ENCODE measurements at places on chromosomes 11 and 22. TPM values are rescaled to one million over a fixed set of nuclear protein-coding genes. Genes with fewer than 3 reads are reported as not detected.

The MUC6 gene
- total RNA-seq, result not detected

- peaks cover 8% of the 10 kb centered on the region for H3K27me3 ChIP-seq
- H3K36me3 ChIP-seq, result no peaks in the 10 kb centered on the region
- no peak for DNase-seq
- no peak overlapping the region for H3K4me3 ChIP-seq
- H3K27ac ChIP-seq, result no peak overlapping the region
Measured at GRCh38 chr11:119496469-119496868, 73.5 kb upstream of the THY1 start.

GRCh38 chr11:86291466-86292262, 10.4 kb upstream of the HIKESHI start:
- no peak overlapping the region for H3K4me3 ChIP-seq
- H3K27ac ChIP-seq, result peak overlapping the region; percentile 74
- H3K4me1 ChIP-seq, result peaks cover 59% of the 10 kb centered on the region

The TRIM51 gene
- total RNA-seq, result not detected

DNA sequence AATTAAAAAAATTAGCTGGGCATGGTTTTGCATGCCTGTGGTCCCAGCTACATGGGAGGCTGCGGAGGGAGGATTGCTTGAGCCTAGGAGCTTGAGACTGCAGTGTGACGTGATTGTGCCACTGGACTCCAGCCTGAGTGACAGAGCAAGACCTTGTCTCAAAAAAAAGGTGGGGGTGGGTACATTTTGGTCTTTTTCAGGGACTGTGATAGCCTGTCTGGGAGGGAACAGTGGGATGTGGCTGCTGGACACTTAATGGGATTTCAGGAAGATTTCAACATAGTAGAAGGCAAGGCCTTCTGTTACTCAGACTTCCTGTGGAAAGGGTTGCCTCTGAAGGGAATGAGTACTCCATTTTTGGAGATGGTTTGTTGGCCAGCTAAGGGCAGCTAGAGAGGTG, 40.6 kb downstream of the RELT start:
- peaks cover 7% of the 10 kb centered on the region for H3K36me3 ChIP-seq
- DNase-seq, result no peak
- peaks cover 7% of the 10 kb centered on the region for H3K4me1 ChIP-seq
- H3K27me3 ChIP-seq, result no peaks in the 10 kb centered on the region
- H3K27ac ChIP-seq, result no peak overlapping the region

GRCh38 chr11:41414771-41415440, 44.5 kb downstream of the LRRC4C start:
- no peak overlapping the region for H3K4me3 ChIP-seq
- no peaks in the 10 kb centered on the region for H3K4me1 ChIP-seq
- no peaks in the 10 kb centered on the region for H3K27me3 ChIP-seq
- DNase-seq, result no peak
- no peak overlapping the region for H3K27ac ChIP-seq

The OR4C6 gene
- not detected for total RNA-seq

DNA sequence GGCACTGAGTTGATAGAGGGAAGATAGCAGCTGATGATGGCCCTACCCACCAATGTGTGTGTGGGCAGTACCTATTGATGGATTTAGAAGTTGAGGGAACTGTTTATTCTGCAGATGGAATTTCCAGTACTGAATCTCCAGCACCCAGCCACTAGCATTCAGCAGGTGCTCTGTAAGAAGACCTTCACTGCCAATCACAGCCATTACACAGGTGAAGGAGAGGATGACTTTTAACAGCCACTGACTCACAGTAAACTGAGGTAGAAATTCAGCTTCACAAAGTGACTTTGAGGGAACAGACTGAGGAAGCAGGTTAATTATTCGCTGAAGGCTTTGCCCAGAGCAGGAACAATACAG, 107.8 kb downstream of the GGTLC2 start:
- no peak overlapping the region for H3K27ac ChIP-seq
- no peaks in the 10 kb centered on the region for H3K27me3 ChIP-seq
- DNase-seq, result no peak
- H3K4me3 ChIP-seq, result no peak overlapping the region
- peaks cover 6% of the 10 kb centered on the region for H3K4me1 ChIP-seq
- H3K36me3 ChIP-seq, result no peaks in the 10 kb centered on the region

DNA sequence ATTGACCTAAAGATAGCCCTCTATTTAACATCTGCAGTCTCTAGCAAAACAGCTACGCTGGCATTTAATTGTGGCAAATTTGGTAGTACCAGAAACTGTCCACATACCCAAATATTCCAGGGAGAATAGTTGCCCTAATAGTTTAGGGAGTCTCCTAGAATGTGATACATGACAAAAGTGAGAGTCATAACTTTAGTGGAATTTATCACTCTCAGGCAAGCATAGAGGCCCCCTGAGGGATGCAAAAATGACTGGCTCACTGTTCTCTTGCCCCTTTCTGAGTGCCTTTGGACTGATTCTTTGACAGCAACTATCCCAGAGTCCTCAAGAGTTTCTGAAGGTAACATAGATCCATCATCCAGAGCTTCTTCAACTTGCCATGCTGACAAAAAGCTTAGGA, 2.3 kb upstream of the OR51B4 start:
- no peaks in the 10 kb centered on the region for H3K36me3 ChIP-seq
- H3K4me3 ChIP-seq, result no peak overlapping the region
- no peaks in the 10 kb centered on the region for H3K4me1 ChIP-seq
- no peak overlapping the region for H3K27ac ChIP-seq

- no peak overlapping the region for H3K27ac ChIP-seq
- H3K4me1 ChIP-seq, result no peaks in the 10 kb centered on the region
- H3K36me3 ChIP-seq, result no peaks in the 10 kb centered on the region
- H3K4me3 ChIP-seq, result no peak overlapping the region
- no peak for DNase-seq
- H3K27me3 ChIP-seq, result peaks cover 5% of the 10 kb centered on the region
Measured at GRCh38 chr11:69463995-69464960, 17.2 kb upstream of the LINC01488 start.

DNA sequence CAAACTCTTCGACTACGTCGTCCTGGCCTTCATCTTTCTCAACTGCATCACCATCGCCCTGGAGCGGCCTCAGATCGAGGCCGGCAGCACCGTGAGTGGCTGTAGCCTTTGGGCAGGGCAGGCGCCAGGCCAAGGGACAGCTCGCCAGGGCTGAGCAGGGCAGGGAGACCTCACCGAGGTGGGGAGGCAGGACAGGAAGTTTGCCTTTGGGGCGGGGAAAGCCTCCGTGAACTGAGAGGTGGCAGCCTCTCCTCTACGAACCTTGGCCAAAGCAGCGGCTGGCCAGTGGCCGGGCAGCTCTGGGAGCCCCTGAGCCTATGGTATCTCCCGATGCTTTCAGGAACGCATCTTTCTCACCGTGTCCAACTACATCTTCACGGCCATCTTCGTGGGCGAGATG, 93.2 kb downstream of the CACNA1I start:
- no peak overlapping the region for H3K27ac ChIP-seq
- H3K4me1 ChIP-seq, result peaks cover 36% of the 10 kb centered on the region
- H3K36me3 ChIP-seq, result peaks cover 3% of the 10 kb centered on the region
- H3K4me3 ChIP-seq, result no peak overlapping the region

The EFCAB6 gene
- total RNA-seq, result 0.18 TPM

- no peaks in the 10 kb centered on the region for H3K4me1 ChIP-seq
- no peak overlapping the region for H3K27ac ChIP-seq
- H3K27me3 ChIP-seq, result no peaks in the 10 kb centered on the region
- no peak overlapping the region for H3K4me3 ChIP-seq
- DNase-seq, result no peak
Measured at GRCh38 chr11:20762116-20762844, 92.9 kb downstream of the NELL1 start.

DNA sequence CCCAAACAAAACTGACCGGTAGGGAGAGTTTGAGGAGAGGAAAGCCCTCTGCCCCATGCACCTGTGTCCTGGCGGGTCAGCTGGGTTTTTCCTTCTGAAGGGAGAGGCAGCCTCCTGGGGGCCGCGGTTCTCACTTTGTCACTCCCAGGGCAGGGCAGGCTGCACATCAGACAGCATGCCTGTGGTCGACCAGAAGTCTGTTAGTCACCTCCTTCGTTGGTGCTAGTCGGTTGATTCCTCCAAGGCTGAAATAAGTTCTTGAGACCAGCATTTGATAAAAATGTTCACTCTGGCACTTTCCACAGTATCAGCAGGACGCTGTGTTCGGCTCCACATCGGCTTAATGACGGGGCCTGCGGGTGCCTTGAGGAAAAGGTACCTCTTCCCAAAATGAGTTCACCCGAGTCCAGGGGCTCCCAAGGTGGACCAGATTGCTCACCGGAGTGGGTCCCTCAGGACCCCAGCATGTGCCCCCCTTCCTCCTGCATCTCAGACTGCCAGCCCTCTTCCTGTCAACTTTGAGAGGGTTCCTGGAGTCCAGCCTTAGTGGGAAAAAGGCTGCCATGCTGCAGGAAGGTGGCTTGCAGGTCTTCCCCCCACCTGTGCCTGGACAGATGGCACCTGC, 373.7 kb upstream of the B3GAT1 start:
- no peak overlapping the region for H3K4me3 ChIP-seq
- H3K27ac ChIP-seq, result no peak overlapping the region
- H3K27me3 ChIP-seq, result peaks cover 4% of the 10 kb centered on the region
- H3K4me1 ChIP-seq, result no peaks in the 10 kb centered on the region
- DNase-seq, result no peak

- peak within 1 kb of the TSS; percentile 86 for H3K4me3 ChIP-seq
- H3K27ac ChIP-seq, result peak within 1 kb of the TSS; percentile 86
- H3K36me3 ChIP-seq, result no peaks in the 10 kb centered on the region
Measured at GRCh38 chr11:66856496-66857233, at the start of gene LRFN4. Gene LRFN4 (plus strand): TSS chr11:66857064. CDS start chr11:66857745, 681 bp downstream.

GRCh38 chr11:44014968-44015623, 32.7 kb upstream of the ACCSL start:
- peaks cover 2% of the 10 kb centered on the region for H3K4me1 ChIP-seq
- no peak for DNase-seq
- no peaks in the 10 kb centered on the region for H3K36me3 ChIP-seq
- no peak overlapping the region for H3K27ac ChIP-seq

- no peak for DNase-seq
- peaks cover 12% of the 10 kb centered on the region for H3K27me3 ChIP-seq
- H3K36me3 ChIP-seq, result no peaks in the 10 kb centered on the region
- no peak overlapping the region for H3K27ac ChIP-seq
Measured at GRCh38 chr11:75040167-75040770, 51.5 kb downstream of the NEU3 start.

The RIMBP3B gene
- 0.81 TPM for total RNA-seq

The RFPL3 gene
- total RNA-seq, result not detected

GRCh38 chr11:10413268-10413667, 41.8 kb upstream of the AMPD3 start:
- H3K27me3 ChIP-seq, result peaks cover 10% of the 10 kb centered on the region
- H3K4me1 ChIP-seq, result peaks cover 49% of the 10 kb centered on the region
- no peak overlapping the region for H3K27ac ChIP-seq
- no peak overlapping the region for H3K4me3 ChIP-seq
- no peaks in the 10 kb centered on the region for H3K36me3 ChIP-seq

DNA sequence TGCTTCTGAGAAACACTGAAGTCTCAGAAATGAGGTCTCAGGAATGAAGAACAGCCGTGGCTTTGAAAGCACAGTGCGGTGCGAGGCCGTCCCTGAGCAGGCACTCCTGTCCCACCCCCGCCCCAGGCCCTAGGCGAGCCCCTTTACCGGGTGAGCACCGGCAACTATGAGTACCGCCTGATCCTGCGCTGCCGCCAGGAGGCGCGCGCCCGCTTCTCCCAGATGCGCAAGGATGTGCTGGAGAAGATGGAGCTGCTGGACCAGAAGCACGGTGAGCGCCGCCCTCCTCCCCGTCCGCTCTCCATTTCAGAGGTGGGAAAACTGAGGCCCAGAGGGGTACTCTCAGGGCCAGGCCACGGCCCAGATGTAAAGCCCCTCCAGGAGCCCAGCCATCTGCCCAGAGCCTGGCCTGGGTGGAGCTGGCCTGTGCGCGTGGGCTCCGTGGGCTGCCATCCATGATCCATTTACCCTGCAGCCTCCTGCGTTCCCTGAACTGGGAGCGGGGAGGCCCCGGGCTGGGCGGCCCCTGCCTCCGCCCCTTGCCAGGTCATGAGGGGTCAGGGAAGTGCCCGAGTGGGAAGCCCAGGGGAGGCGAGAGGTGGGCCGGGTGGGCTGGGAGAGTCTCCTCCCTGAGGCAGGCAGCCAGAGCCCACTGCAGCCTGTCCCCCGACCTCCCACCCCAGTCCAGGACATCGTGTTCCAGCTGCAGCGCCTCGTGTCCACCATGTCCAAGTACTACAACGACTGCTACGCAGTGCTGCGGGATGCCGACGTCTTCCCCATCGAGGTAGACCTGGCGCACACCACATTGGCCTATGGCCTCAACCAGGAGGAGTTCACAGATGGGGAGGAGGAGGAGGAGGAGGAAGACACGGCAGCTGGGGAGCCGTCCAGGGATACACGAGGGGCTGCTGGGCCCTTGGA, 9.5 kb downstream of the SLC16A8 start:
- H3K27me3 ChIP-seq, result peaks cover under 1% of the 10 kb centered on the region
- H3K4me1 ChIP-seq, result no peaks in the 10 kb centered on the region
- no peak for DNase-seq
- no peak overlapping the region for H3K4me3 ChIP-seq
- no peaks in the 10 kb centered on the region for H3K36me3 ChIP-seq

The ATXN10 gene
- 84.5 TPM for total RNA-seq

GRCh38 chr22:27416511-27417420, 384.8 kb downstream of the MN1 start:
- DNase-seq, result no peak
- H3K27ac ChIP-seq, result no peak overlapping the region
- H3K4me3 ChIP-seq, result no peak overlapping the region
- no peaks in the 10 kb centered on the region for H3K4me1 ChIP-seq
- H3K27me3 ChIP-seq, result peaks cover 2% of the 10 kb centered on the region
- H3K36me3 ChIP-seq, result no peaks in the 10 kb centered on the region

The SCN2B gene
- not detected for total RNA-seq

GRCh38 chr11:107331728-107332127, 125.9 kb downstream of the CWF19L2 start:
- no peak overlapping the region for H3K4me3 ChIP-seq
- no peak overlapping the region for H3K27ac ChIP-seq
- H3K27me3 ChIP-seq, result no peaks in the 10 kb centered on the region
- H3K4me1 ChIP-seq, result no peaks in the 10 kb centered on the region

The GALNT18 gene
- 0.93 TPM for total RNA-seq

The LUZP2 gene
- not detected for total RNA-seq

- no peak overlapping the region for H3K27ac ChIP-seq
- no peak overlapping the region for H3K4me3 ChIP-seq
- no peak for DNase-seq
- H3K4me1 ChIP-seq, result peaks cover 20% of the 10 kb centered on the region
Measured at GRCh38 chr11:34654483-34655334, 33.8 kb downstream of the EHF start.

The CHEK2 gene
- 38.7 TPM for total RNA-seq

The MS4A6E gene
- total RNA-seq, result not detected

- no peak overlapping the region for H3K4me3 ChIP-seq
- H3K27ac ChIP-seq, result no peak overlapping the region
- no peak for DNase-seq
- H3K27me3 ChIP-seq, result peaks cover 2% of the 10 kb centered on the region
- peaks cover 11% of the 10 kb centered on the region for H3K4me1 ChIP-seq
Measured at GRCh38 chr11:132334769-132335280, 964.4 kb downstream of the NTM start.

Measured in activated CD4-positive, alpha-beta memory T cell treated with anti-CD3 and anti-CD28 coated beads, Interleukin-2, amount 10 ng/mL, durations not matched to agents 7 days and 5 days (primary cell).